DMS153 (cell line): ENCODE measurements at places on chromosomes 1 and 21.

- no peak for DNase-seq
Observed at GRCh38 chr21:44892536-44893277, 19.2 kb upstream of the PTTG1IP start.

GRCh38 chr1:236575523-236575922, 28.8 kb downstream of the HEATR1 start:
- no peak for DNase-seq

DNA sequence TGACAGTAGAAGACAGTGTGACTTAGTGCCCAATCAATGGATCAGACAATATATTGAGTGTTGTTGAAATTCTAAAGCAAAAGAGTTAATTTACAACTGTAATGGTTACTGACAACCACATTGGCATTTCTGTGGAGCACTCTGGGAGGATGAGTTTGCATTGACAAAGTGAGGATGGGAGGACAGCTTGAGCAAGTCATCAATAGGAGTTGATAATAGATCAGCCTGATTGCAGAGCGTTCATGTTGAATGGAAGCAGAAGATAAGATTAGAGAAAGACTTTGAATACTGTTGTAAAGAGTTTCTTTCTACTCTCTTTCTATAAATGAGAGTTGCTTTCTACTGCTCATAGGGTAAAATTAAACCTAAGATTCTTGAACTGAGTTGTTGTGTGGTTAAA, 3.9 kb downstream of the EEIG2 start:
- no peak for DNase-seq

DNA sequence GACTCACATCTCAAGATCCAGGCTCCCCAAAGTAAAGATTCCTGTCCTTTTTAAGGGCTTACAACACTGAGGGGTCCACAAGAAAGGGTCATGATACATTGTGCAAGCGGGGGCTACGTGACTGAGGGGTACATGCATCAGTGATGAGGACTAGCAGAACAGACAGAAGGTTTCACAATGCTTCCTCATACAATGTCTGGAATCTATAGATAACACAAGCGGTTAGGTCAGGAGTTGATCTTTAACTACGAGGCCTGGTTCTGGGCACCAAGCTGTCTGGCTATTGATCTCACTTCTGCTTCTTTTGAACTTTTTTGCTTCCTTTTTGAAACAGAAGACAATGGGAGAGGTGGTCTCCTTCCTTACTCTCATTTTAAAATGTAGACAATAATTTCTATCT, 718.6 kb downstream of the AMY1C start:
- no peak for DNase-seq

DNA sequence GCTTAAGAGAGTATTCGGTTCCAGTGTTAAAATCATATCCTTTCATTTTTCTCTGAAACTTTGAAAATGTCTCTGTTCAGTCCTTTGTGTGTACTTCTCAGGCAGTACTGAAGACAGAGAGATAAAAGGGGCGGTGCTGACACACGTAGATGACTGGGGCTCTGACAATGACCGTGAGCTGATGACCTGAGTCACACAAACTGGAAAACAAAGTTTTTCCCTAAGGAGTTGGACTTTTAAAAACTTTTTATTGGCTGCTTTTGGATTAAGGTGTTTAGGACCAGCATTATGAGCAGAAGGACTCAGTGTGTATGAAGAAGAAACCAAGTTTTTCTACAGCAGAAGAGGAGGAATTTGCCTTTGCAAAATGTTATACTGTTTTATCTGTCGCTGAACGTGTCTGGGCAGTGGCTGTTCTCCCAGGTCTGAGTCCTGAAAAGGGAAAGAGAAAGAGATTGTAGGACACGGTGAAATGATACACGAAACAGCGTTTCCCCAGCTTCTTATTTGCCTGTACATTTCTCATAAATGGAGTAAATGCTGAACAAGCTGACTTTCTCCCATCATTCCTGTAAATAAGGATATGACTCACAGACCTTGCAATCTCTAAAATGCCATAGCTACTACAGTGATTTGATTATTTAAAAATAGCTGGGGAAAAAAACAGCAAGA, 51.5 kb downstream of the MAP3K7CL start:
- DNase-seq, result no peak

- no peak for DNase-seq
Observed at GRCh38 chr1:106600626-106601025, 455.8 kb upstream of the PRMT6 start.

GRCh38 chr1:43439781-43440180, 13.9 kb downstream of the HYI start:
- DNase-seq, result no peak

GRCh38 chr1:180424848-180425457, 77.4 kb downstream of the ACBD6 start:
- peak; percentile 84 for DNase-seq

GRCh38 chr1:80101159-80101558, 1094.6 kb upstream of the ADGRL4 start:
- no peak for DNase-seq

DNA sequence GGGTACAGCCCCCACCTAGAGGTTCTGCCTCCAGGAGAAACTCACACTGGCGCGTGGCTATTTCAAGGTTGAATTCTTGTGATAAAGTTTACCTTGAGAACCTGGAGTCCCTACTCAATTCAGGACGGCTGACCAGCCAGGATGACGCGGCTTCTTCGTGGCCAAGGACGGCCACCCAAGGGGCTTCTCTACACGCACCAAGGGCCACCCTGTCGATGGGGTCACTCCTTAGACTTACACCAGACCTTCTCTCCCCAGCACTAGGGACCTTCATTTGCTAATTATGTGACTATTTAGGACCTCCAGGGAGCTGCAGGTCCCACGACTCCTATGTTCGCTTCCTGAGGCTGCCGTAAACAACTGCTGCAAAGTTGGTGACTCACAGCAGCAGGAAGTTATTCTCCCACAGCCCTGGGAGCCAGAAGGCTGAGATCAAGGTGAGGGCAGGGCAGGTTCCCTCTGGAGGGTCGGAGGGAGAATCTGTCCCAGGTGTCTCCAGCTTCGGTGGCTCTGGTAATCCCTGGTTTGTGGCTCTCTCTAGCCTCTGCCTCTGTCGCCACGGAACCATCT, 135.9 kb downstream of the NPHP4 start:
- DNase-seq, result no peak

DNA sequence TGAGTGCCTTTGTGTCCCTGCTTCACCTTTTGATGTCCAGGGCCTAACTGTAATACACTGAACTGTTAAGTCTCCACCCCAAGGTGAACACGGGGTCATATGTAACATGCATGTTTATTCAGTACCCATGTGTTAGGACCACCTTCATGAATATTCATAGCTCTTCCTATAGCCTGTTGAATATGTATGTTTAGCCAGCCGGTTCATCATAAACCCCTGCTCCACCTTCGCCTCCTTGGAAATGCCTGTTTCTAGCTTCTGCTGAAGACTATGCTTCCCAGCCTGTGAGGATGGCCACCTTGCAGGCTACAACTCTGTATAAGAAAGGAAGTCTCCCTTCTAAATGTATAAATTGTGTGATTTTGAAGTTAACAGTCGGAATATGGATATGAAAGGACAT, 69.3 kb downstream of the C1orf94 start:
- no peak for DNase-seq
